ENCODE measurements at places on chromosomes 4 and X.

- no peak for DNase-seq
Observed at GRCh38 chr4:5972571-5972970, 45.7 kb downstream of the C4orf50 start.

DNA sequence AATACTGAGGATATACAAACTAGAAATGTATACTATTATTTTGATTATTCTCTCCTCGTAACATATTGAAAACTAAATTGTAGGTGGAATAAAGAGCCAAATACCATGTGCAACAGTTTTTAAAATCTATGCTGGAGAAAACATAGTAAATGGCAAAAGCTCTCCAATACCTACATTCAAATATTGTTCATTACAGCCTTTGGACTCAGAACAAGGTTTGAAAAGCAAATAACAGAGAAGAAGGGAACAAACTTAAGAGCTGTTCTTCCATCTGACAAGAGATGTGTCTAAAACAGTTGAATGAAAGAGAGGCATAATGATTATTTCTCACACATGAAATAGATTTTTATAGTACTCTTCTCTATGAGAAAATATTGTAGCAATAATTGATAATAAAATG, 25.0 kb upstream of the UGT2B7 start:
- no peak for DNase-seq

GRCh38 chr4:83269256-83269655, 15.3 kb downstream of the COQ2 start:
- no peak for DNase-seq

- DNase-seq: no peak
Observed at GRCh38 chr4:138190452-138190858, 51.7 kb downstream of the SLC7A11 start.

GRCh38 chr4:155197757-155198156, 10.7 kb upstream of the NPY2R start:
- DNase-seq: no peak

GRCh38 chrX:149036086-149036485, 469.0 kb downstream of the IDS start:
- DNase-seq: no peak

DNA sequence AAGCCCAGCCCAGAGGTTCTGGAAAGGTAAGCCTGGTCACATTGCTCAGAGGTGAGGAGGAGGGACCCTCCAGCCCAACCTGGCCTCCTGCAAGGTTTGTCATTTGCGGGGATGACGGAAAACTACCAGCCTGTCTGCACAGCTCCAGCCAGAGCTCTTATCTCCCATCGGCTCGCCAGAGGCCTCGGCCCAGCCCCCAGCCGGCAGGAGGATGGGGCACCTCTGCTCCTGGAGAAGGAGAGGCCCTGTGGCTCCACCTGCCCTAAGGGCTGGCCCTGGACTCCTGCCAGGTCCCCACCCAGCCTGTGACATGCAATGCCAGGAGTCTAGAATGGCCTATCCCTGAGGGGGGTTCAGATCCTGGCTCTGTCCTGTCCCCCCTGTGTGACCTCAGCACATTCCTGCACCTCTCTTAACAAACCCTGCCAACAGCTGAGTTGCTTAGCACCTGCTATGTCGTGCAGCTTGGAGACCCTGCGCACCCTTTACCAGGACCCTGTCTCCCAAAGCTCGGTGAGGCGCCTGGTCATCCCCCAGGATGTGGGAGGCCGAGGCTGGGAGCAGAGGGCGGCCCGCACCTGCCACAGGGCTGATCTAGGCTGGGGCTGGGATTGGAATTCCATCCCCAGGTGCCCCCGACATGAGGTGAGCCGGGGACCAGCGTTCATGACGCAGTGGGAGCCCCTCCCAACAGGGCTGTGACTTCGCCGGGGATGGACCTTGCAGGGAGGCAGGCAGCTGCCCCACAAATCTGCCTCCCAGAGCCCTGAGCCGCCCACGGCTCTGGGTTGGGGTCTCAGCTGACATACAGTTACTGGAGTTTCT, 14.4 kb downstream of the ADRA2C start:
- DNase-seq: peak; percentile 90

GRCh38 chrX:49001521-49002090, 458 bp downstream of the GRIPAP1 start:
- DNase-seq: peak; percentile 60

- DNase-seq: peak; percentile 89
Observed at GRCh38 chrX:68433155-68433980, at the start of gene OPHN1. TSS of gene OPHN1 (minus strand) at chrX:68433495. CDS start at chrX:68433020, 475 bp downstream.

GRCh38 chrX:107741404-107741790, 34.2 kb downstream of the TSC22D3 start:
- no peak for DNase-seq

GRCh38 chr4:157196046-157196445, 24.5 kb upstream of the GRIA2 start:
- DNase-seq: peak; percentile 11

- no peak for DNase-seq
Observed at GRCh38 chr4:152613841-152614721, 65.7 kb downstream of the TMEM154 start.

DNA sequence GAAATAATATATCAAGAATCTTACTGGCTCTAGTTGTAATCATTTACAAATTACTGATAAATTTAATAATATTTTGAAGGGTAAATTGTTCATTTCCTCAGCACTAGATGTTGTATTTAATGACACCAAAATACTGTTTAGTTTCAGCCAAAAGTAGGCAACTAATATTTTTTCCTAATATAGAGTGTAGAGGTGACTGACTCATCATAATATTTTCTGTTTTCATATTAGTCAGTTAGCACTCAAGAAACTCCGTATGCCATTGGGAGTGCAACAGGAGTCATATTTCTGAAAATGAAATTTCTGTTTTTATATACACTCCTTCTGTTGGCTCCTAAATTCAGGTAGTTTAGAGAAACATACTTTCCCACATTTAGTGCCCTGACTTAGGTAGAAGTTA, 36.6 kb upstream of the PTPN13 start:
- no peak for DNase-seq

- peak; percentile 19 for DNase-seq
Observed at GRCh38 chr4:138804711-138805110, 210.9 kb upstream of the NOCT start.

- DNase-seq: no peak
Observed at GRCh38 chr4:6307230-6307629, 37.6 kb downstream of the WFS1 start.

DNA sequence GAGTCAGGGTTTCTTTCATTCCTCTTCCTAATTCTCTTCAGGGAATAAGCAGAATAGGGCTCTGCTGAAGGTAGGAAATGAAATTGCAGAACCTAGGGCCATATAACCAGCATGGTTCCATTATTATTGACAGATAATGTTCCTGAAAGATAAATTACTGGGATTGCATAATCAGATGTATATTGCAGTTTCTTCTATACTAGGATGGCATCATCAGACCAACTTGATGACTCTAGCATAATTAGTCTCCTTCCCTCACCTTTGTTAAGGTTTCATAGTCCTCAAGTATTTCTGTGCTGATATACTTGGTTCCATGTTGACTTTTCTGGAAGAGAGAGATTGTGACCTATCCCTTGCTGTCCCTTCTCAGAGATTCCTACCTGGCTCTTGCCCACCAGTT, 492.3 kb upstream of the LCORL start:
- no peak for DNase-seq

GRCh38 chr4:5378002-5378401, 326.7 kb downstream of the STK32B start:
- DNase-seq: peak; percentile 8

DNA sequence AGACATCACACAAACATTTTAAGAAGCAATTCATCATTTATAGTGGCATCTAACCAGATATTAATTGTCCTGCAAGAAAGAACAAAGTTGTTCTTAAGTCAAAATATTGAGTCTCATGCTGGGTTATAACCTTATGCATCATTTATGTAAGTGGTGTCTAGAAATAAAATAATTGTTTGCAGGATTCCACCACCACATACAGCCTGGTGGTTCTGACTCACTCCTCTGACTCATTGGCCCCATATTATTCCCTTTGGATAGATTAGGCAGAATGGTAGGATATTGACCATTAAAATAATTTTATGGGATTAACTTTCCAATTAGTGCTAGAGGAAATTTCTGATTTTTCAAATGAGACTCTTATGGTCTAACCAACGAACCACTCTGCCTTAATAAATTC, 384.5 kb downstream of the GRXCR1 start:
- no peak for DNase-seq

- no peak for DNase-seq
Observed at GRCh38 chrX:47960406-47960805, 43.4 kb downstream of the ZNF182 start.

DNA sequence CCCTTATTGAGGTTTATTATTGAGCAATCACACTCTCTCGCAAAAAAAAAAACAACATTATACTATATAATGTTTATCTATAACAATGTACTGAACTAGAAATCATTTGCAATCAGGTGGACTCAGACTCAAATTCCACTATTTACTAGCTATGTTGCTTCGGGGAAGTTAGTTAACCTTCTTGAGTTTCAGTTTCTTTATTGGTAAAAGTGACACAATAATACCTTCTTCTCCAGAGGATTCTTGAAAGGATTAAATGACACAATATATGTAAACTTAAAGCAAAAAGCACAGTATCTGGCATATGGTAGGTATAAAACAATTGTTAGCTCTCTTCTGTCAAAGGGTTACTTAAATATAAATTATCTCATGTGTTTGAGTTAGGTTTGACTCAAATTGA, 31.5 kb upstream of the HDAC8 start:
- DNase-seq: no peak

DNA sequence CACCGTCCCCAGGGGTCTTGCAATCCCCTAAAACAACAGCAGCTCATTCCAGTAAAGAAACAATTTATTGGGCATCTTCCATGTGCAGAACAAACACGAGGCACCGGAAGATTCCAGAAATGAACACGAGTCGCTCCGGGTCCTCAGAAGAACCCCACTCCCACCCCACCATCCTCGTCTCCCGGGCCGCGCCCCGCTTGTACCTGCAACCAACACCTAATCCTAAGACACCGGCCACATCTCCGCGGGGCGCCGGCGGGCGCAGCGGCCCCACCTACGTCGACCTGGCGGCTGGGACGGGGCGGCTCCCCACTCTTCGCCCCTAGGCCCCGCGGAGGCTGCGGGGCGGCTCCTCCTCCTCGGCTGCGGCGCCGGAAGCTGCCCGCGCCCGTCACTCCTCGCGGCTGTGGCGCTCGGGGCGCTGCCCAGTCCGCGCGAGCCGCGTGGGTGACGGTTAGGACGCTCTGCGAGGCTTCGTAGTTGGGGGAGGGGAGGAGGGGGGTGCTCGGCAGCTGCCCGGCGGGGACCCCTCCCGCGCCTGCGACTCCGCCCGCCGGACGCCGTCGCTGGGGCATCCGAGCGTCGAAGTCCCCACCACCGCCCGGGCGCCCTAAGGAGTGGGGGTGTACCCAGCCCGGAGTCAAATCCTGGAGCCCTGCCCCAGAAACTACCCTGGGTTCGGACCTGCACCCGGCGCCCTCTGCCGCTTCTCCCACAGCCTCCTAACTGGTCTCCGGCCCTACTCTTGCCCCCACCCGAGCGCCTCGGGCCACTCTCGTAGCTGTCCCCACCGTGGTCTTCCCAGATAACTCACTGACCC, at the start of gene CCDC158:
Gene CCDC158, minus strand, starts transcription at position 380 of the 820 bp plus-strand sequence. CDS start 17,934 bp downstream, outside the sequence.
- no peak for DNase-seq

- DNase-seq: no peak
Observed at GRCh38 chr4:6561173-6561516, 13.8 kb upstream of the MAN2B2 start.

DNA sequence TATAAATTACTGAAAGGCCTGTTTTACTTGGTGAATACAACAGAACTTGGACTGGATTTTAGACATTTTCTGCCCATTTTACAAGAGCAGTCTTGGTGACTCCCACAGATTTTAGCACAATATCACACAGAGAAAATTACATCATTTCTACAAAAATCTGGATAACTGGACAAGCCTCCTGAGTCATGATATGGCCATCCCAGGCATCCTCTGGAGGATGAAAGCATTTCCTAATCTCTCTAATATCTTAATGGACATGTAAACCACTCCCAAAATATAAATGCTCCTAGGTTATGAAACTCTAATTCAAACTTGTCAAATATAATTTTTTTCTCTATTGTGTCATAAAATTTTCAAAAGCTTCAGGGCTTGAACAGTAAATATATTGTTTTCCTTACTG, 1170.8 kb upstream of the PCDH7 start:
- DNase-seq: no peak

GRCh38 chrX:135324463-135324862, 15.2 kb downstream of the ETDC start:
- no peak for DNase-seq

GRCh38 chr4:122890147-122890795, 32.1 kb downstream of the NUDT6 start:
- DNase-seq: no peak
